Naive B cell (primary cell): ENCODE measurements at places on chromosomes 5 and 9.

GRCh38 chr5:76765249-76765648 lies 49.3 kb downstream of the F2R start:
- no peaks in the 10 kb centered on the region for H3K4me1 ChIP-seq
- no peak overlapping the region for H3K27ac ChIP-seq
- no peaks in the 10 kb centered on the region for H3K36me3 ChIP-seq

GRCh38 chr5:179182601-179183000 lies 122.4 kb downstream of the ZNF354C start:
- H3K27ac ChIP-seq: no peak overlapping the region
- no peaks in the 10 kb centered on the region for H3K36me3 ChIP-seq
- DNase-seq: no peak
- peaks cover 29% of the 10 kb centered on the region for H3K27me3 ChIP-seq

- H3K27me3 ChIP-seq: no peaks in the 10 kb centered on the region
- peaks cover 47% of the 10 kb centered on the region for H3K36me3 ChIP-seq
- H3K4me1 ChIP-seq: no peaks in the 10 kb centered on the region
- no peak for DNase-seq
- no peak overlapping the region for H3K4me3 ChIP-seq
- H3K27ac ChIP-seq: no peak overlapping the region
Observed at GRCh38 chr9:122294531-122294930, 29.8 kb downstream of the MRRF start.

DNA sequence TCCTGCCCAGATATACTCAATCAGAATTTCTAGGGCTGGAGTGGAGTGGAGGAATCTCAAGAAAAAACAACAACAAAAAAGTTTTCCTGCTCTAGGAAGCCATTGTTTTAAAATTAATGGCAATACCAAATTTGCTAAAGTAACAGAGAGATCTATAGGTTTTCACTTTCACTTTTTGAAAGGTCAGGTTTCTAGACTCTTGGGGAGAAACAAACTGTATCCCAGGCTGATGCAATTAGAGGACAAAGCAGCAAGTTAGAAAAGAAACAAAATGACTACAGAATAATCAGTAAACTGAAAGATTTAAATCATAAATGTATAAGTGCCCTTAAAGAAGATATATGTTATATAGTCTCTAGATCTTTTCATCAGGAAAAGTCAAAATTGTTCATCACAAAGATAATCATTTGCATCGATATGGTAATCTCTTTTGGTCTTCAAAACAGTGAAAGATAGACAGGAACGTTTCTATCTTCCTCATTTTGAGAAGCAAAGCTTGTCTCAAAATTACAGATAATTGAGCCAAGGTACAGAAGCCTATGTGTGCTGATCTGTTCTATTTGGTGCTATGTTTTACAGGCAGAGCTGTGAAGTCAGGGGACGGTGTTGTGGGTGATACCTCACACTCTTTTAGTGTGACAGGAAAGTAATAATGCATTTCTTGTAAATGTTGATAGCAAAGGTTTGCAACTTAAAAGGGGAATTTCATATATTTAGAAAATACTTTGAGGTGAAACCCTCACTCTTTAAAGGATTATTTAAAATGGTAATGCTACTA lies 1746.6 kb upstream of the C9orf72 start:
- no peak for DNase-seq
- no peak overlapping the region for H3K27ac ChIP-seq
- no peaks in the 10 kb centered on the region for H3K27me3 ChIP-seq
- no peaks in the 10 kb centered on the region for H3K36me3 ChIP-seq
- H3K4me3 ChIP-seq: no peak overlapping the region

DNA sequence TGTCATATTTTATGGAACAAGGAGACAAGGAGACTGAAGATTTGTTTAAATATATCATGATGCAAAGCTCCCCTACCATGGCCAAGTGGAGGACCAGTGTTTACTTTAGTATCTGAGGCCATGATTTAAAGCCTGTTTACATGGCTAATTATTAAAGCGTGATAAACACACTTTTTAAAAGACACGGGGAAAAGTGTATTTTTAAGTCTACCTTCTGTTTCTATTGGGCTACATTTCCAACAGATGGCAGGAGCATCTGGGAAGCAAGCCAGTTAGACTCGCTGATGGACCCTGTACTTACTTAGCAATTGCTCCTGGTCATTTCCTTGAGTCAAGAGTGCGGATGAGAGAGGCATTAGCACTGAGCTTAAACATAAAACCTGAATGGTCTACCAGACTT lies 480.3 kb upstream of the SEMA6A start:
- H3K4me3 ChIP-seq: no peak overlapping the region
- no peak overlapping the region for H3K27ac ChIP-seq
- no peaks in the 10 kb centered on the region for H3K36me3 ChIP-seq
- no peak for DNase-seq
- no peaks in the 10 kb centered on the region for H3K27me3 ChIP-seq
- H3K4me1 ChIP-seq: no peaks in the 10 kb centered on the region

- no peaks in the 10 kb centered on the region for H3K36me3 ChIP-seq
- H3K4me1 ChIP-seq: no peaks in the 10 kb centered on the region
- H3K27ac ChIP-seq: no peak overlapping the region
- peaks cover 36% of the 10 kb centered on the region for H3K27me3 ChIP-seq
- H3K4me3 ChIP-seq: no peak overlapping the region
Observed at GRCh38 chr5:142600611-142601358, 85.1 kb downstream of the FGF1 start.

DNA sequence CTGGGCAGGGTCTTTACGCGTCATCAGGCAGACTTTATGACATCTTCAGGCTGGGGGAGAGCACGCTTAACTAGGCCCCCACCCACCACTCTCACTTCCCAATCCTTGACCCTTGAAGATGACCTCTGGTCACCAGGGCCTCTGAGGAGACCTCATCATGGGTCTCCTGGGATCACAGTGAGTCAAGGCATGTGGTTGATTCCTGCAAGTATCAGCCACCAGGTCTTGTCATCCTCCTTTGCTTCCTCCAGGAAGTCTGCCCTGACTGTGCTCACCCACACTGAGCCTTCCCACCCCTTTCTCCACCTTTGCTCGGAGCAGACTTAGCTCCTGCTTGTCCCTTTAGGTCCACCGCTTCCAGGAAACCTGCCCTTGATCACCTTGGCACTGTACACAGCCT lies 17.3 kb downstream of the ODF2 start:
- H3K27me3 ChIP-seq: no peaks in the 10 kb centered on the region
- no peak overlapping the region for H3K27ac ChIP-seq
- no peak overlapping the region for H3K4me3 ChIP-seq
- H3K4me1 ChIP-seq: no peaks in the 10 kb centered on the region

DNA sequence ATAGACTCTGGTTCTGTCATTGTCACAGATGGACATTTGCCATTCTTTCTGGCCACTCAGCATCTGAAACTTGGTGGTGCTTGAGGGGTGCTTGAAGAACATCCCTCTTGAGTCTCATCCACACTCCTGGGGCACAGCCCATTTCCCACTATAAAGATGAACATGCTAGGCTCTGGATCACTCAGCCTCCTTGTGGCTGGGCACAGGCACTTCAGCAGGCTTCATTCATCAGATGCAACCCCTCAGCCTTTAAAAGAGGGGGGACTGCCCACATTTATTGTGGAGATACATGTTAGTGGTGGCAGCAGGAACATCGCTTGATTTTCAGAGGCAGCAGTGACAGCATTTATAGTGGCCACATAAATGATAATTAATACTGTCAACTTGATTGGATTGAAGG lies 124.7 kb upstream of the NIPBL start:
- H3K4me1 ChIP-seq: no peaks in the 10 kb centered on the region
- no peaks in the 10 kb centered on the region for H3K36me3 ChIP-seq
- no peak for DNase-seq
- H3K27me3 ChIP-seq: no peaks in the 10 kb centered on the region
- H3K4me3 ChIP-seq: no peak overlapping the region

DNA sequence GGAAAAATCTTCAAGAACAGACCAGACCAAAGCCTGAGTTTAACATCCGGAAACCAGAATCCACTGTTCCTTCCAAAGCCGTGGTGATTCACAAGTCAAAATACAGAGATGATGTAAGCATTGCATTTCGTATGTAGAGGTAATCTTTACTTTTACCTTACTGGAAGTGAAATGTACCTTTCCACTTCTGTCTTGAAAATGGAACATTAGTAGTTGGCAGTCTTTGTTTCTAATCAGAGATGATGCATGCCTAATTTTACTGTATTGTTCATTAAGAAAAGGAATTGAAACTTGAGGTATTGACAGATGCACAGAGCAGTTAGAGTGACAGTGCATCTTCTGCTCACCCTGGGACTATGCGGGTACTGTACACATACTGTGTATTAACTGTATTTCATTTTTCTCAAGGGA lies 34.6 kb downstream of the HABP4 start:
- no peak overlapping the region for H3K4me3 ChIP-seq
- peak; percentile 27 for DNase-seq
- H3K27ac ChIP-seq: no peak overlapping the region
- peaks cover 13% of the 10 kb centered on the region for H3K4me1 ChIP-seq

- H3K27ac ChIP-seq: no peak overlapping the region
- peaks cover 12% of the 10 kb centered on the region for H3K27me3 ChIP-seq
- peaks cover 2% of the 10 kb centered on the region for H3K4me1 ChIP-seq
- DNase-seq: no peak
- H3K4me3 ChIP-seq: no peak overlapping the region
Observed at GRCh38 chr5:133652951-133653759, 40.8 kb upstream of the FSTL4 start.

- DNase-seq: no peak
- H3K27ac ChIP-seq: no peak overlapping the region
- H3K27me3 ChIP-seq: peaks cover 5% of the 10 kb centered on the region
Observed at GRCh38 chr5:5373351-5373989, 49.0 kb upstream of the ICE1 start.

GRCh38 chr9:6894135-6894534 lies 136.4 kb downstream of the KDM4C start:
- H3K4me3 ChIP-seq: no peak overlapping the region
- peaks cover 19% of the 10 kb centered on the region for H3K36me3 ChIP-seq
- no peaks in the 10 kb centered on the region for H3K27me3 ChIP-seq
- DNase-seq: no peak
- no peak overlapping the region for H3K27ac ChIP-seq

DNA sequence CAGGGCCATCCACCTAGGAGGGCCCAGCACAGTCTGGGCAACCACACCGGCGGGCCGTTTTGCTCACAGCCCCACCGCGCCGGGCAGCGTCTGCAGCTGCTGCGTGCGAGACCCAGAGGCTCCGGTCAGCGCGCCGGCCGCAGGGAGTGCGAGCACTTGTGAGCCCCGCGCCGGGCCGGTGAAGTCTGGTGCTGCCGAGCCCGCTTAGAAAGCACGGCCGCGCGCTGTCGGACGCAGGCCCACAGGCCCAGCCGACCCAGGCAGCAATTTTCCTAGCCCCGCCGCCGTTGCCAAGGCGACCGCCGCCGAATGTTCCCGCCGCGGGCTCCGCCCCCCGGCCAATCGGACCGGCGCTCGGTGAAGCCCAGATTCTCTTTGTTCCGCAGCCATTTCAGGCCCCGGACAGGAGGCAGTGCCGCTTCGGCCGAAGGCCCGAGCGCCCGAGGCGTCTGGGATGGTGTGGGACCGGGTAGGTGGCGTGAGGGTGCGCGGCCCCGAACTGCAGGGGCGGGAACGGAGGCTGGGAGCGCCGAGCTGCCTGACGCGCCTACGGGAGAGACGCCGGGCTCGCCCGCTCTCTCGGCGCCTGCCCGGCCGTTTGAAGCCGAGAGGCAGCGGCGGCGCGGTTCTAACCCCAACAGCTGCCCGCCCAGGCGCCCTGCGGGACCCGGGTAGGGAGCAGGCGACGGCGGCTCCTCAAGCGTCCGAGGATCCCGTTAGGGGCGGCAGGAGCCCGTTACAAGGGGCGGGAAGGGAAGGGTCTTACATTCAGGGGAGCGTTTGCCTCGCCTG lies at the start of gene TNPO1:
Gene TNPO1 (plus strand): TSS at position 378 of the 792 bp plus-strand sequence. CDS start 77 bp downstream, at position 455.
- peak; percentile 91 for DNase-seq
- H3K27me3 ChIP-seq: peaks cover 7% of the 10 kb centered on the region
- peaks cover 25% of the 10 kb centered on the region for H3K4me1 ChIP-seq
- H3K27ac ChIP-seq: peak within 1 kb of the TSS; percentile 98

DNA sequence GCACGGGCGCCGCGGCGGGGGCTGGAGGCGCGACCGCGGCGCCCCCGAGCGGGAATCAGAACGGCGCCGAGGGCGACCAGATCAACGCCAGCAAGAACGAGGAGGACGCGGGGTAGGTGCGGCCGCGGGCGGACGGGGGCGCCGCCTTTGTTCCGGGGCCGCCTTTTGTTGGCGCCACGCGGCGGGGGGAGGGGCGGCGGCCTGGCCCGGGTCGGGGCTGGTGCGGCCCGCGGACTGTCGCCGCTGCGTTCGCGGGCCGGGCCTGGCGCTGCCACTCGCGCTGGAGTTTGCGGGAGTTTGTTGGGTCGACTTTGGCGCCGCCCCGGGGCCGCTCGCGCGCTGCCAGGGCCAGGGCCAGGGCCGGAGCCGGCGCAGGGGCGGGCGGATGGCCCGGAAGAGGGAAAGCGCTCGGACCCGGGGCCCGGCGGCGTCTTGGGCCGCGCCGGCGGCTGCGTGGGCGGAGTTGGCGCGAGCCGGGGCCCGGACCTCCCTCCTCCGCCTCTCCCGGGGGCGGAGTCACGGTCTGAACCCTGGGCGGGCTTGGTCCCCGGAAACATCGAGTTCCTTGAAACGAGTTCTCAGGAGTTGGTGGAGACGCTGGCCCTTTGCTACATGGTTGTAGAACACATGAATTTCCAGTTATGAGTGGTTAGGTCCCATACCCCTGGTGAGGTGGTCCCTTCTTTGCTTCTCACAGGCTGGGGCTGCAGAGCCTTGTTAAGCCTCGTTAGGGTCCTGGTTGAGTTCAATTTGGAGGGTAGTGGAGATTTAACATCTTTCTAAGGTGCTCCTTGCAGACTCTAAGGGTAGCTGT lies 809 bp downstream of the HNRNPAB start:
- peak; percentile 61 for DNase-seq
- H3K27ac ChIP-seq: peak overlapping the region; percentile 100
- peak overlapping the region; percentile 85 for H3K4me3 ChIP-seq
- peaks cover 43% of the 10 kb centered on the region for H3K4me1 ChIP-seq

GRCh38 chr5:175610381-175610780 lies 47.5 kb upstream of the HRH2 start:
- no peak overlapping the region for H3K4me3 ChIP-seq
- no peak overlapping the region for H3K27ac ChIP-seq
- DNase-seq: no peak
- H3K36me3 ChIP-seq: peaks cover 12% of the 10 kb centered on the region

- no peak for DNase-seq
- H3K27me3 ChIP-seq: no peaks in the 10 kb centered on the region
- H3K27ac ChIP-seq: no peak overlapping the region
- no peak overlapping the region for H3K4me3 ChIP-seq
- H3K4me1 ChIP-seq: peaks cover 6% of the 10 kb centered on the region
Observed at GRCh38 chr5:54146390-54146789, 164.0 kb downstream of the ARL15 start.

- H3K27me3 ChIP-seq: peaks cover 12% of the 10 kb centered on the region
- H3K4me3 ChIP-seq: no peak overlapping the region
- H3K27ac ChIP-seq: no peak overlapping the region
- peaks cover 12% of the 10 kb centered on the region for H3K36me3 ChIP-seq
Observed at GRCh38 chr5:125639858-125640257, 783.4 kb upstream of the GRAMD2B start.

DNA sequence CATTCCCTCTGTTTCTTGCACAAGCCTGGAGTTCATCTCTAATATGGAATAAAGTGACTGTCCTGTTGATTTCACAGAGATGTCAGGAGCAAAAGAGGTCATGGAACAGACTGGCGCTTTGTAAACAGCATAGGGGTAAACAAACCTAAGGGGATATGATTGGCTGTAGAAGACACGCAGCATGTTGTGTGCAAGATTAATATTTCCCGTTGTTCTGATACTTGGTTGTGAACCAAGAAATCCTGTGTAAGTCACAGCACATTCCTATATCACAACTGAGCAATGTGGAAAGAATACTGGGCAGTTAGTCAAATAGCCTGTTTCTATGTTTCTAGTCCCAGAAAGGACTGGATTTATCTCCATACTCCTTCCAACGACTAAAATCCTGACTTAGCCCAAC lies 3.2 kb downstream of the ADAMTS12 start:
- DNase-seq: no peak
- no peaks in the 10 kb centered on the region for H3K36me3 ChIP-seq
- H3K27me3 ChIP-seq: peaks cover 45% of the 10 kb centered on the region
- no peak overlapping the region for H3K27ac ChIP-seq
- H3K4me1 ChIP-seq: peaks cover 4% of the 10 kb centered on the region
- H3K4me3 ChIP-seq: no peak overlapping the region
